ENCODE measurements at places on chromosomes 7 and 10.

DNA sequence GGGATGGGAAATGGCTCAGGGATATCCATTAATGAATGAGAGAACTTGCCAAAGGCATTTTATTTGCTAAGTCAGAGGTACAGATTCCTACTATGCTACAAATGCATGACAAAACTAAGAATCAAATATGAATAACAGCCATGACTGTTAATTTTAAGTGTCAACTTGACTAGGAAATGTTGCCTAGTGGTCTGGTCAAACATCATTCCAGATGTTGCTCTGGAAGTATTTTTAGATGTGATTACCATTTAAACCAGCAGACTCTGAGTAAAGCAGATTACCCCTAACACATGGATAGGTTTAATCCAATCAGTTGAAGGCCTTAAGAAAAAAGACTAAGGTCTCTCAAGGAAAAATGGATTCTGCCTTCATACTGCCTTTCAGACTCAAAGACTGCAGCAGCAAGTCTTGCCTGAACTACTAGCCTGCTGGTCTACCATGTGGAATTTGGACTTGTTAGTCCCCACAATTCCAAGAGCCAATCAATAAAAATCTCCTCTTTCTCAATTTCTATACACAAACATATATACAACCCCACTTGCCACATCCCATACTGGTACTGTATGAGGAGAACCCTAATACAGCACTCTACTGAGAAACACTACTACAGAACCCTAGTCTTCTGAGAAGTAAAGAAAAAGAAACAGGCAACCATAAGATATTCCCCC lies 119.1 kb downstream of the NRBF2 start:
- DNase-seq, result no peak

DNA sequence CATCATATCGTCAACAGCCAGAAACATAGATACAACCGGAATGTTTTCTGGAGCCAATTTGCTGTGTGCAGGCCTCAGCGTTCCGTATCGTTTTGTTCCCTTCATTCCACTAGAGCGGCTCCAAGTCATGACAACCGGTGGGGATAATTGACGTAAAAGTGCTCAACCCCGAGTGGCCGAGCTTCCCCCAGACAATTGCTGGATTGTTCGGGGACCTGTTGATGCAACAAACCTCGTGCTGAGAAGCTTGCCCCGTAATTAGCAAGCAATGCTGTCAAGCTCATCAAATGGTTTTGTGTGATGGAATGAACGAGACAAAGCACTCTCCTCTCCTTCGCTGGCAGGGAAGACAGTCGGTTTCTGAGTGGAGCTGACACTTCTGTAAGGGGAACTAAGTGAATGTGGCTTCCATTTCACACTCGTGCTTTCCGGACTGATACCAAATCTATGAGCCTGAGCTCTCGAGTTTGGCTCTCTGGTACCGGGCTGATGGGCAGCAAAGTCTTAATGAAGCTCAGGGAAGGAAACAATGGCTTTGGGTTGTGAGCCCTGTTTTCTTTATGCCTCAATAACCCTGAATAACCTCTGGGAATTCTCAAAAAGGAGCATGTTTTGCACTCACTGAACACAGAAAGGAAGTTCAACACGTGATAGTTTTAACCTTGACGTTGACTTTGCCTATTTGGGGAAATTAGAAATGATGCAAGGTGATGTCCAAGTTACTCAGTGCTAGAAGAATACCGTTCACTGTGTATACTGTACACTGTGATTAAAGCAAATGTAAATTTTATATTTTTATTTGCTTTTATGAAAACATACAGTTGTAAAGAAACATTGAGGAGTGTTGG lies 220.5 kb downstream of the BAMBI start:
- no peak for DNase-seq

DNA sequence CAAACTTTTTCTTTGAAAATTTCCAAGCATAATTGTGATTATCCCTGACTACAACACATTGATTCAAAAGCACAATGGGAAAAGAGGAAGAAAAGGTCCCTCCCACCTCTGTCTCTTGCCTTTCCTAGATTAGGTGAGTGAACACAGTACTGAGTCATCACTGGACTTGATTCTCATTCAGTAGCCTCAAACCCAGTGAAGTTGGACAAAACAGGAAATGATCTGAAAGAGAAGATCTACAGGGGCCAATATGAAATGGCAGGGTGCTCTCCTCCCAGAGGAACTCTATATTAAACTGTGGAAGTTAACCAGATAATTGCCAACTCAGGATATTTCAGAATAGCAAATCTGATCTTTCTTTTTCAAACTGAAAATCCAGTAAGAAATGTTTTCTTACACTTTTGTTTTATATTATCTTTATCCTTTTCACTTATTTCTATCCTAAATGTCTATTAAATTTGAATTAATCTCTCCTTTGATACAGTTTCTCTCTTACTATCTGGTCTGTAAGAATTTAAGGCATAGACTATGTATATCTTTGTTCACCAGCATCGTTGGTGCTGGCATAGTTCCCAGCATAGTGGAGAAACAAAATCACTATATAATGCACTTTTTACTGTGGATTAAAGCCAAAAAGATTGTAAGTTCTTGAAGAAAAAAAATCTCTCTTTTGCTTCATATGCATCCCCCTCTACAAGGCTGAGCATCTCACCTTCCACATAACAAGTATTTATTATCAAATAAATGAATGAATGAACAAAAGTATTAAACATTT lies 41.4 kb upstream of the IKZF1 start:
- DNase-seq, result no peak

DNA sequence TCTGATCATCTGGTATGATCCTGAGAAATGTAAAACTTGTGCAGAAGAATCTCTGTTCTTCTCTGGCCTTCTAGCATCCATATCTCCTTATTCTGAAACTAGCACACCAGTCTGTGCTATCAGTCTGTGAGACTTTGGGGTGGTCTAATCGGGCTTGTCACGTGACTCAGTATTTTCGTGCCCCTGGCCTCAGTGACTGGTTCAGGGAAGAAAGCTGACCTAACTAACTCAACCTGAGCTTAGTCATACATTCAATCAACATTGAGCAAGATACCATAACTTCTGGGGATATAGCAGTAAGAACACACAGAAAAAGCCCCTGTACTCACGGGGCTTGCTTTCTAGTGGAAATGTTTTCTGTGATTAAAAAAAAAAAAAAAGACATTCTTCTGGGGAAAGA lies 109.3 kb downstream of the DKK1 start:
- no peak for DNase-seq

- DNase-seq, result no peak
Observed at GRCh38 chr7:37901236-37901827, 15.3 kb downstream of the SFRP4 start.

DNA sequence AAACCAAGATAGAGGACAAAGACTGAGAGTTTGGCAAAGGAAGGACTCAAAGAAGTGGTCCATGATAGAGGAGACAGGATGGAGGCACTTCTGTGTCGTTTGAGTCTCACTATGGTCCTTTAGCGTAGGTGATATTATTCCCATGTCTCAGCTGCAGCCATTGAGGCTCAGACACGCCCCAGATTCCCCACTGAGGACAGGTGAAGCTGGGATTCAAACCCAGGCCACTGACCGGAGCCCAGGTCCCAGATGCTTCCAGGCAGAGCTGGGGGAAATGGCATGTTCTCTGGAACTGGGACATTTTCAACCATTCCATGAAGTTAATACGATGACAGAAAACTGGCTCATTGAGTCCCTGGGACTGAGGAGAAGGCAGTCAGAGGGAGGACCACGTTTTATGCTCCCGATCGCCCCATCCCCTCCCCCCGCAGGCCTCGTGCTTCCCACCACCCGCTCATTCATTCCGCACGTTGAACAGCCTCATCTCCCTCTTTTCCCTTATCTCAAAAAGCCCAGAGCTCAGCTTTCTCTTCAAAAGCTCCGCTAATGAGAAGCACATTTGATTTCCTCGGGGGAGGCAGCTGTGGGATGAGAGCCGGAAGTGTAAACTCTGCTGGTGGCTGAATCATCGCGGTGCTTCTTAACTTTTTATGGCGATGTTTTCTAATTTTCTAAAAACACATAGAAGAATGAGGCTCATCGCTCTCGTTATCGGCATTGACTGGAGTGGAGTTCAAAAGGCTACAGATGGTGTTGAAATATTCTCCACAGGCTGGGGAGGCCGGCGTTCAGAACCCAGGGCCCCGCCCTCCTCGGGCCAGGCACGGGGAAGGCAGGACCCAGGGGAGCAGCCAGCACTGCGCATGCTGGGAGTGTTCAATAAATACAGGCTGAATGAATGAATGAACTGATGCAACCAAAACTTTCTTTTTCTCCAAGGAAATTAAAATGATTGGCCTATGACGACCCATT lies 64.0 kb downstream of the OAT start:
- peak; percentile 34 for DNase-seq

DNA sequence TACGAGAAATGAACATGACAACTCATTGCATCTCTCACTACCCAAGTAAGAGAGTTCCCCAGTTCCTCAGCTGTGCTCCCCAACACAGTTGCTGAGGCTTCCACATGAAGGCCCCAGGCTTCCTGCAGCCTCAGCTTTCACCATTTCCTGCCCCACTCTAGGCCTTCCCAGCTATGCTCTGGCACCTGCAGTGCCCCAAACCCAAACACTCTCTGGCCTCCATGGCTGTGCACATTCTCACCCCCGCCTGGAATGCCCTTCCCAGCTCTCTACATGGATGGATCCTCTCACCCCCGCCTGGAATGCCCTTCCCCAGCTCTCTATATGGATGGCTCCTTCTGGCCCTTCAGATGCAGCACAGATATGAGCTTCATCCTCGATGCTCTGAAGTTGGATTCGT lies 61.3 kb downstream of the KIAA1549 start:
- DNase-seq, result no peak

DNA sequence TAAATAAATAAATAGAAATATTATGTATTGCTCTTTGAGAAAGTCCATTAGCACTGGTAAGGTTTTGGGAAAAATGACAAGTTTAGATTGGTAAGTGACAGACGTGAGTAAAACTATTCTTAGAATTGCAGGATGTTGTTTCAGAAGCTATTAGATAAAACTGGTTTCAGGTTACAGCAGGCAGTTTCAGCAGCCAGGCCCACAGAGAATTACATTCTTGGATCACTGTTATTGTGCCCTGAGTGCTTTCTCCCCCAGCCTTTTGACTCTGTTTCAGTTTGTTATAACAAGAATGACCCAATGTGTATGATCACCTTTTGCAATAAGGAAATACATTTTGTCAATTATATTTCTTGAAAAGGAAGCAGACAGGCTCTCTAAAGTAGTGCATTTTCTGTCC lies 86.5 kb downstream of the DKK1 start:
- DNase-seq, result no peak

DNA sequence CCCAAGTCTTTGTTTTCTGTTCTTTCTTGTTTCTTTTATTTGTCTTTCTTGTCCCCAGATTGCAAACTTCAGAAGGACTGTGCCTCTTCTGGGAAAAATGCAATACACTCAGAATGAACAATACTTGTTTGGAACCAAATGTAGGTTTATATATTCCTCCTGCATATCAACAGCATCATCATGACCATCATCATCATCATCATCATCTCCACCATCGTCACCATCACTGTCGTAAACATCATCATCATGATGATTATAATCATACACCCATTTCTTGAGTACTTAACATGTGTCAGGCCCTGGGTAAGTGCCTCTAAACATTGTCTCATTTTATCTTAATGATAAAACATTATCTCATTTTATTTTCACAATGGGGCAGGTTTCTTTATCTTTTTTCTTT lies 476.8 kb downstream of the CCSER2 start:
- DNase-seq, result no peak

DNA sequence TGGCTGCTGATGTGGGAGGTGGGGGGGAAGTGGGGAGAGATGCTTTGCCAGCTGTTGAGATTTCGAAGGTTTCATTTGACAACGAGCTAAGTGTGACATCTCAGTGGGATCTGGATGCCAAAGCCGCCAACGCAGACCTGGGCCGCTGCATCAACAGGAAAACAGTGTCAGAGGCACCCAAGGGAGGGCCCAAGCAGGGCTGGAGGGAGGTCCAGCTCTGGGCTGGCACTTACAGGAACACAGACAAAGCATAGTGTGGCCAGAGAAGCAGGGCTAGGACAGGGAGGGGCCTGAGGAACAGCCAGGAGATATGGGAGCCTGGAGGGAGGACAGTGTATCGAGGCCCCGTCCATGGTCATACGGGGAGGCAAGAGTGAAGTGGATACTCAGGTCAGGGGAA lies 73.1 kb downstream of the GTF2IRD1 start:
- DNase-seq, result no peak

DNA sequence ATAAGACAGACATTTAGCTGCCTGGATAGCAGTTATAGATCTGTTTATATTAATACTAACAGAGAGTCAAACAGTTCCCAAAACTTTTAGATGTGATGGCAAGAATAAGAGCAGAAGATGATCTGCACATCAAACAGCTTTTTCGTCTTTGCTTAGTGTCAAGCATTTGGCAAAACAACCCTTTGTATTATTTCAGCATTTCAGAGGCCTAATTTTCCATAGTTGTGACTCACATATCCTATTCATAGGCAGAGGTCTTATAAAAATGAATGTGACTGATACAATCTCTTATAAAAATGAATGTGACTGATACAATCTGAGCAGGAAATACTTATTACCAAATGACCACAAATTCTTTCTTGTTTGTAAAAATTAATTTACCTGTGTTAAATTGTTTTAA lies 71.2 kb downstream of the LRRTM3 start:
- no peak for DNase-seq

DNA sequence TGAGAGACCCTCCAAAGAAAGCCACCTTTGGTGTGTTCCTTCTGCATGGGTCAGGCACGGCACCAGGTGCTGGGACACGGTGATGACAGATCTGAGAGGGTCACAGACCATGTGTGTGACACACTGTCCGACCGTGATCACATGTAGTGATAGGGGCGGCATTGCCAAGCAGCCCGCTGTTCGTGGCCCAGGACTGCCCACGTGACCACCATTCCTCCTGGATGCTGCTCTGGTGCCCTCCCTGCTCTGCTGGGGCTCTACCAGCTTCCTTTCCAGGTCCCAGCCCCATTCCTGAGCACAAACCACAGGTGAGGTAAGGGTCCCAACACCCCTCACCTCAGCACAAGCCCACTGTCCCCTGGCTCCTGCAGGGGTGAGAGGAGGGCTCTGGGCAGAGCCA lies 10.1 kb upstream of the SLC18A3 start:
- DNase-seq, result no peak

DNA sequence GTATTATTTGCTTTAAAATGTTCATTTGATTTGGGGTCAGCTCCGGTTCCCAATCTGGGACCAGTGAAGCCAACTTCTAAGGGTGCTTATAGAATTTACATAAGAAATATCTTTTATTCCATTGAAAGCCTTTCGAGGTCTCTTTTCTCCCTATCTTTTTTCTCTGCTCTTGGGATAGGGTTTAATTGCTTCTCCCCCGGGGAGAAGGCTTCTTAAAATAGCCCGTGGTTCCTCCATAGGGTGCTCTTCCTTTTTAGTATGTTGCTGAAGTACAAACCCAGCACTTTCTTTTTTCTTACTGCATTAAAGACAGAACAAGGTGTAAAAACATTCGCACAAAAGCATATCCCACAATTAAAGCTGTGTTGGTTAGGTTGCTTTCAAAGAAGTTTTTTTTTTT lies 107.5 kb downstream of the POU6F2 start:
- DNase-seq, result no peak

GRCh38 chr10:93060887-93061593 lies 442 bp downstream of the CYP26C1 start:
- DNase-seq, result no peak

DNA sequence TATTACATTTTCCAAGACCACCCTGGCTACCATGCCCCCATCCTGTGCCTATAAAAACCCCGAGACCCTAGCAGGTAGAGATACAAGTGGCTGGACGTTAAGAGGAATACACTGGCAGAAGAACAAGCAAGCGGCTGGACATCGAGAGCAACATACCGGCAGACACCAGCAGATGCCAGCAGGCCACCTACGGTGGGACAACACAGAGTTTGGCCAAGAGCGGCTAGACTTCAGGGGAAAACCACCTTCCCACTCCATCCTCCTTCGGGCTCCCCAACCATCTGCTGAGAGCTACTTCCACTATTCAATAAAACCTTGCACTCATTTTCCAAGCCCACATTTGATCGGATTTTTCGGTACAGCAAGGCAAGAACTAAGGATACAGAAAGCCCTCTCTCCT lies 70.3 kb downstream of the ORC5 start:
- DNase-seq, result no peak
